ENCODE measurements at places on chromosomes 7 and 10. TPM values are rescaled to one million over a fixed set of nuclear protein-coding genes. Genes with fewer than 3 reads are reported as not detected.

DNA sequence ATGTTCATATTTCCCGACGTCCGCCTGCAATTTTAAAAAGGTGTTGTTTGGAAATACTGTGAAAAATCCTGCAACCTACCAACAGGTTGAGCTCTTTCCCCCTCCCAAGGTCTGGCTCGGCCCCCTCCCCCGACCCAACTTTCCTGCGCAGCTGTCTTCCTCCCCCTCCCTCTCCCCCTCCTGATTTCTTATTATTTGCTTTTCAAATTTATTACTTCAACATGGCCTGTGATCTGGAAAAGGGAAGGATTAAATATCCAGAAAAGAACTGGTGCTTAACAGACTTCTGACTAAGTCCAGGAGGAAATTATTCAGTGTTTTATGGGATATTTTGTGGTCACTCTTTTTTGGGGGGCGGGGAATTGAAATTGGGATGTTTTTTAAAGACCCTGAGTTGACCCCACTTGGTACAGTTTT is 2.4 kb downstream of the ARID5B start:
- no peak for DNase-seq

HPS6 gene
- polyA plus RNA-seq: 15.7 TPM

DNA sequence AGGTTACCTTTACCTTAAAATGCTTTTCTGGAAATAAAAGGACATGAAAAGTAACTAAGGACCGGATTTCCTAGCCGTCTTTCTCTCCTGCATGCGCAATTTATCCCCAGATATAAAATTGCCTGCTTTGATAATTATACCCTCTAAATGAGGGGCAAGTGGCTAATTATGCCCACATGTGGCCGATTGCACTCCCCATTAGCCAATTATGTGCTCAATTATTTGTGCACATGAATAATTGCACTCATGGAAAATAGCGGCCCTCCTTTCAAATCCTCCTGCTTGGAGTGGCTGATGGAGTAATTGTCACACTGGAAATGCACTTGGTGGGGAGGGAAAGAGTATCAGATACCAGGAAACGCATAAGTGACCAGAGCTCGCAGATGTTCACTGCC is 66.4 kb upstream of the ATRNL1 start:
- DNase-seq: no peak

WASHC2C gene
- 32.7 TPM for polyA plus RNA-seq

DNA sequence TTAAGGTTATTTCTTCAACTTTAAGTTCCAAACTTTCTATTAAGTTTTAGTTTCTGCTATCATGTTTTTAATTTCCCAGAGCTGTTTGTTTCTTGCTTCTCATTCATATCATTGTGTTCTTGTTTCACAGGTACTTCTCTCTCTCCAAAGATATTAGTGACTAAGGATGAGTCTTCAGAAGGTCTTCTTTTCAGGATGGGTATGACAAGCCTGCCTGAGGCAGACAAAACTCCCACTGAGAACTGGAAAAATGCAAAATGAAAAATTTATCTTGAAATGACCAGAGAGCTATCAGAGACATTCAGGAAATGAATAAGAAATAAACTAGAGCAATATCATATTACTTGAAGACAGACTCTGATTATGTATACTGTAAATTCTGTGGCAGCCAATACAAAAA is 110.8 kb upstream of the EGFR start:
- peak; percentile 17 for DNase-seq

DNA sequence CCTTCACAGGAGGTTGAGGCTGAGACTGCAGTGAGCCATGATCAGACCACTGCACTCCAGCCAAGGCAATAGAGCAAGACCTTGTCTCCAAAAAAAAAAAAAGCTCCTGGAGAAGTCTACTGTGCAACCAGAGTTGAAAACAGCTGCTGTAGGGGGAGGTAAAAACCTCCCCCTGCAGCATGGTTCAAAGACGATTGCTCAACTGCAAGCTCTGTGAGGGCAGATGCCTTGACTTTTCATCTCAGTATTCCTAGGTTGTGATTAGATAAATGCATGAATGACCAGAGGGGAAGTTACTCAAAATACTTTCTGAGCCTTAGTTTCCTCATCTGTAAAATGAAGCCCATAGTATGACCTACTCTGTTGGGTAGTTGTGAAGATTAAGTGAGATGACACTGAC is 25.0 kb upstream of the PPA1 start:
- DNase-seq: no peak

GRCh38 chr7:99949645-99950228 is 20.3 kb upstream of the GJC3 start:
- DNase-seq: no peak

DNA sequence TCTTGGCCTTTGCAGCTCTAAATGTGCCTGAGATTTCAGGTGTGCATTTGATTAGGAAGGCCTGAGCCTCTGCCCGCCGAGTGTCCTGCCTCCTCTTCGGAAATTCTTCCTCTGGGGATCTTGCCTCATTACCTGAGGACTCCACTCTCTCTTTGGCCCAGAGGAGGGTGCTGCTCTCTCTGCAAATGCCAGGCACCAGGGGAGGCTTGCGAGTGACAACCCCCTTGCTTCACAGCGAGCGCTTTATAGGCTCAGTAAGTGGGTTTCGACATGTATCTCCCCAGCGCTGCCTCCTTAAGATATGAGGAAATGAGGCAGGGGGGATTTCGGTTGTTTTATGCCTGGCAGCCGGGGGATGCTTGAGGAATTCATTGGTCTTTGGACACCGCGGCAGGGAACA is 423.9 kb downstream of the GLRX3 start:
- no peak for DNase-seq

Measured in keratinocyte (primary cell).